ENCODE measurements at places on chromosomes 4 and X.
A peak's percentile ranks its signal among the peaks of the same experiment; 100 is the strongest.

DNA sequence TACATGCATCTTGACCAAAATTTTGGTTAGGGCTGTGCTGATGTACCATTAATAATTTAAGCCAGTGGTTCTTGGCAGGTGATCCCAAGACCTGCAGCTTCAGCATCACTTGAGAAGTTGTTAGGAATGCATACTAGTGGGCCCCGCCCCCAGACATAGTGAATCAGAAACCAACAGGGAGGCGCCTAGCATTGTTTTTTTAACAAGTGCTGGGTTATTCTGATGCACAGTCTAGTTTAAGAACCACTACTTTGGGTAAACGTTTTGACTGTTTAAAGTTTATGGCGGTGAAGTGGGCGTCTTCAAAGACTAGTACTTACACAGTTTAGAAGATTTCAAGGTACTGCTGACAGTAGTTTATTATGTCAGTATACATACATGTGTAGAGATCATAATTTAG, 23.6 kb downstream of the FAM199X start:
- no peak for DNase-seq

- DNase-seq, result no peak
Measured at GRCh38 chr4:8775751-8776355, 95.8 kb downstream of the HMX1 start.

GRCh38 chr4:10320130-10320529, 137.1 kb downstream of the ZNF518B start:
- DNase-seq, result no peak

GRCh38 chr4:67635331-67635730, 65.6 kb downstream of the UBA6 start:
- no peak for DNase-seq

DNA sequence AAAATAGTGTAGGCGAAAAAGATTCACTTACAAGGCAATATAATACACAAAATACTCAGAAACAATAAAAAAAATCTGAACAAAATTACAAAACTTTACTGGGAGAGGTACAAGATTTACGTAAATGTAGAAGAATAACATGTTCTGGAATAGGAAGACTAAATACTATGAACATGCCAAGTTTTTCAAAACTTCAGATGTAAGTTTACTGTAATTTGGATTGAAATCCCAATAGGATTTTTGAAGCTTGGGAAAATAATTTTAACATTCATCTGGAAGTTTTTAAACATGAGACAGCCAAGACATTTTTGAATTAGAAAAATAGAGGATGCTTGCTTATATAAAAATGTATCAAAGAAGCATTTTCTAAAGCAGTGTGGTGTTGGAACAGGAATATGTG, 30.5 kb upstream of the CT83 start:
- no peak for DNase-seq

DNA sequence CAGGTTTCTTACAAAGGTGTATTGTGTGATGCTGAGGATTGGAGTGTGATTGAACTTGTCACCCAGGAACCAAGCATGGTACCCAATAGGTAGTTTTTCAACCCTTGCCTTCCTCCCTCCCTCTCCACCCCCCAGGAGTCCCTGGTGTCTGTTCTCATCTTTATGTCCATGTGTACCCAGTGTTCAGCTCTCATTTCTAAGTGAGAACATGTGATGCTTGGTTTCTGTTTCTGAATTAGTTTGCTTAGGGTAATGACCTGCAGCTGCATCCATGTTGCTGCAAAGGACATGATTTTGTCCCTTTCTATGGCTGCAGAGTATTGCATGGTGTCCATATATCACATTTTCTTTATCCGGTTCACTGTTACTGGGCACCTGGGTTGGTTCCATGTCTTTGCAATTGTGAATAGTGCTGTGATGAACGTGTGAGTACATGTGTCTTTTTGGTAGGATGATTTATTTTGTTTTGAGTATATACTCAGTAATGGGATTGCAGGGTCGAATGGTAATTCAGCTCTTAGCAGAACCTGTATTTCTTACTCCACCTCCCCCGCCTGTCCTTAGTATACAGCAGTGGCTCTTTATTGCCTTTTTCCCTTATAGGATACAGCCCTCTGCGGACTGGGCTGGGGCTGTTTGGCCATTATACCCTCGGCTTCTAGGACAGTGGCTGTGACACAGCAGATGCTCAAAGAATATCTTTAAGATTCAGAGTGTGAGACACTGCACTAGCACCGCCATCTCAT, 145.4 kb downstream of the PTTG2 start:
- DNase-seq, result peak; percentile 49

DNA sequence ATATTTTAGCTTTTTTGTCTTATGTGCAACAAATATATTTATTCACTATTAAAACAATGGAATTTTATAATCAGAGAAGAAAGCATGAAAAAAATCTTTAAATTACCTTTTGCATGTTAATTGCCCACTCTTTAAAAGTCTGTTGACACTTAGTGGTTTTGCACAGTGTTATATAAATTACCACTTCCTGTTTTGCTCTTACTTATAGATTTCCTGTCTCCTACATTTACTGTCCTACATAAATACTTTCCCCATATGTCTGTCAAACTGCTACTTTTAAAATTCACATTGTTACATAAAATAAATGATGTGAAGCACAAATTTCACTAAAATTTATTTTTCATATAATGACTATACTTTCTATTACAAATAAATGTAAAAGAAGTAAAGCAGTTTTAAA, 161.1 kb upstream of the NDST4 start:
- DNase-seq, result peak; percentile 38

DNA sequence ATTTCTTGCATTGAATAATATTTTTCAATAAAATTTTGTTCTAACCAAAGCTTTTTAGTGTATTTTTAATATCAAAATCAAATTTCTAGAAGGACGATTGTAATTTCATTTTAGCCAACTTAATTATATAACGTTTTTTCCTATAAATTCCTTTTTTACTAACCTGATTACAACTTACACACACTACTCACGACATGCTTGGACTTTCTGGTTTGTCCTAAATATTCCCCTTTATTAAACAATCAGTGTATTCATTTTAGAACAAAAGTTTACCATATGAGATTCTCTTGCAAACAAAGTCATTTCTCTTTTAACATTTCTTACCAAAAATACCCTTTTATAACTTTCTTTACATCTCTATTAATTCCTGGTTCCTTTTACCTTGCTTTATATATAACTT, 173.7 kb downstream of the PWWP3B start:
- DNase-seq, result no peak

GRCh38 chr4:101071241-101071640, 276.1 kb downstream of the PPP3CA start:
- no peak for DNase-seq

- no peak for DNase-seq
Measured at GRCh38 chr4:1534095-1534872, 128.0 kb upstream of the NKX1-1 start.

GRCh38 chr4:20512985-20513384, 187.3 kb upstream of the PACRGL start:
- DNase-seq, result no peak

DNA sequence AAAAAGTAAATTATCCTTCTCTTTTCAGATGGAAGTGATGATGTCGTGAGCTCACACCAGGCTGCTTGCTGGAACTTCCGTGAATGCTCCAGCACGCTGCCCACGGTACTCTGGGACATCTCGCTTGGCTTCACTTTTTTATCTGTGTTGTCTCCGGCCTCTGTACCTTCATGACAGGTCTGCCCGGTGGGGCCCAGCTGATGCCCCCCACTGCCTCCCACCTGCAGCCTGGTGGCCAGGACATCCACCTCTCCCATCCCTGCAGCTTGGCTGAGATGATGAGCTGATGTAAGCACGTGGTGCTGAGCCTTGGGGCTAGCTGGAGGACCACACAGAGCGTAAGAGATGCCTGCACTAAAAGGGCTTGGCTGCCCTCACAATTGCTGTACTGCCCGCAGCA, 59.0 kb upstream of the HELT start:
- no peak for DNase-seq

DNA sequence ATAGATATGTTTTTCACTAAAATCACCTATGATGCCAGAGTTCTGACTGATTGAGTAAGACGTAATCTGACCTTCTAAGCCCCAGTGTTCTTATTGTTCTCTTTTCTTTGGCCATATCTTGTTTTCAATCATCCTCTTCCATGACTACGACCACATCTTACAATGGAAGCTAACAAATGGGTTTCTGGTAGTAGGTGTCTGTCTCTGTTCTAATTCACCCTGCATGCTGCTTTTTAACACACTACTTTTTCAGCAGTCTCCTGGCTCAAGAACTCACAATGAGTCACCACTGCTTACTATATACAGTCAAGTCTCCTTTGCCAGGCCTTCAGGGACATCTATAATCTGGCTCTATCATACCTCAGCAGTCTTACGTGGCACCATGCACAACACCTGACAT, 146.1 kb downstream of the NEXMIF start:
- no peak for DNase-seq

DNA sequence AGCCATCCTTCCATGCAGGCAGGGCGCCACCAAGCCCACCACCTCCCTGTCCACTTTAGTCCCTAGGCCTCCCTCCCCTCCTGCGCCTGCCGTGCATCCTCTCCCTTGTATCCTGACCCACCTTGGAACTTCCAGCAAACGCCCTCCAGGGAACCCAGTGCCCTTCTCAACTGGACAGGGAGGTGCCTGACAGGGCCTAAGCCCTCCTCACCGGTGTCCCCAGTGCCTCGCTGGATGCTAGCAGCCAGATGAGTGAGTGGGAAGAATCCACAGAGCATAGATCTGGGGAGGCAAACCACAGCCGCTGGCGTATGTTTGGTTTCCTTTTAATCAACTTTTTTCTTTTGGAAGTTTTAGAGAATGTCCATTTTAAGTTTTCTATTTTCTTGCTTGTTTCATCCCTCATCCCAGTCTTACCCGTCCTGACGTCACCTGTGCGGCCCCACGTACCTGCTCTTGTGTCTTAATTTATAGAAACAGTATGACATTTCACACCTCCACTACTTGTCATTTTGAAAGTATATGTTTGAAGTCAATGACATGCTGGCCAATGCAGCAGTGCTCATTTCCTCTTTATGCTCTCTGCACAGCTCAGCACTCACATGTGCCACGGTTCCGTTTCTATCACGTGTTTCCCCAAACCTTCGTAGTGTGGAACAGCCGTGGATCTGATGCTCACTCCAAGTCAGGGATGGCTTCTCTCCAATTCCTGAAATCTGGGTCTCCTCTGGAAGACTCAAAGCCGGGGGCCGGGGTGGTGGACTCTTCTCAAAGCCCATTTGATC, 3.4 kb upstream of the HMX1 start:
- DNase-seq, result peak; percentile 37

- DNase-seq, result peak; percentile 31
Measured at GRCh38 chr4:112517067-112517634, 1.2 kb upstream of the NEUROG2 start.

DNA sequence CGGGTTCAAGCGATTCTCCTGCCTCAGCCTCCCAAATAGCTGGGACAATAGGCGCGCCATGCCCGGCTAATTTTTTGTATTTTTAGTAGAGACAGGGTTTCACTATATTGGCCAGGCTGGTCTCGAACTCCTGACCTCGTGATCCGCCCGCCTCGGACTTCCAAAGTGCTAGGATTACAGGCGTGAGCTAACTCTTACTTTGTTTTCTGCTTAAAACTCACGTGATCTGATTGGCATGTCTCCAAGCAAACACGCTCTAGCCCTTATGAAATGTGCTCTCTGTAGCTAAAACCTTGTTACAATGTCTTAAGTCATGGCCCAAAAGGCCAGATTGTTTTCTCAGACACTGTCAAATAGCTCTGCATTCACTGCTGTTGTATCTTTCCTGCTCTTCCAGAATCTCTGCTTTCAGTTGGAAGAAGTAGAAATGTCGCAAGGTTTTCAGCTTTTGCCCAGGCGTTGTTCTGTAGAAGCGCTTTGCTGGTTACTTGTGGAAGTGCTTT, 39.7 kb upstream of the OGT start:
- DNase-seq, result no peak

DNA sequence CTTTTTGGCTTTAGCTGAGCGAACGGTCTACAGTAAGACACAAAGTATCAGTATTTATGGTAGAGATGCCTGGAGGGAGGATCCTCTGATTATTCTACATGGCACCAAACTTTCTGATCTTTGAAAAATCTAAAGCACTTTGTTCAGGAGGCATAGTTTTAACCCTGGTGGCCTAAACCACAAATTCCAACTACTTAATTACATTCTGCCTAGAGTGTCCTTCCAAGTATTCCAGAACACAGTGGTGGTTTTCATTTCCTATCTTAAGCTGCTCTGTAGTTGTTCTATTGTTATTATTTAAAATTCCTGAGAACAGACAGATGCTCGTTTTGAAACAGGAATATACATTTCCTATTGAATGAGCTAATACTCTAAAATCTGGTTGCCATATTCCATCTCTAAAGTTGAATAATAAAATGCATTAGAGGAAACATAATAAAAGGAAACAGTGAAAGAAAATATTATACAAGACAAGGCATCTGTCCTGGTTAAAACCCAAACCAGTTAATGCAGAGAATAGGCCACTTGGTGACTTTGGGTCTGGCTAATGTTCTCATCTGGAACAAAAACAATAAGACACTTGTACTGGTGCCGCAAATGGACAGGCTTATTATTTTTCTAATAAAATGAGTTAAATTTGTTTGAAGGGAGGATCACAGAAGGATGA, 657.4 kb downstream of the SPRY1 start:
- DNase-seq, result no peak

DNA sequence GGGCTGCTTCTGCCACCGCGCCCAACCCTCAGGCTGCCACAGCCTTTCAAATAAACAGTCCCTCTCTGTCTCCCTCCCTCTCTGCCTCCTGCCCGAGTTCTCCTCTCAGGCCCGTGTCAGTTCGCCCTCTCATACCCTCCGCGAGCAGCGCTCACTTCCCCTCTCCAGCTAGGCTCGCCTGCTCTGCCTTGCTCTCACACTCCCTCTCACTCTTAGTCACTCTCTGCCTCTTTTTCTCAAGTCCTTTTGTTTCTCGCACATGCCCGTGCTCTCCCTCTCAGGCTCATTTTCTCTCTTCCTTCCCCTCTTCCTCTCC, 3.2 kb downstream of the EFNB1 start:
- peak; percentile 65 for DNase-seq

- peak; percentile 53 for DNase-seq
Measured at GRCh38 chr4:83012200-83012686, 1.6 kb upstream of the LIN54 start.

- DNase-seq, result no peak
Measured at GRCh38 chr4:176588436-176588835, 204.3 kb downstream of the VEGFC start.

DNA sequence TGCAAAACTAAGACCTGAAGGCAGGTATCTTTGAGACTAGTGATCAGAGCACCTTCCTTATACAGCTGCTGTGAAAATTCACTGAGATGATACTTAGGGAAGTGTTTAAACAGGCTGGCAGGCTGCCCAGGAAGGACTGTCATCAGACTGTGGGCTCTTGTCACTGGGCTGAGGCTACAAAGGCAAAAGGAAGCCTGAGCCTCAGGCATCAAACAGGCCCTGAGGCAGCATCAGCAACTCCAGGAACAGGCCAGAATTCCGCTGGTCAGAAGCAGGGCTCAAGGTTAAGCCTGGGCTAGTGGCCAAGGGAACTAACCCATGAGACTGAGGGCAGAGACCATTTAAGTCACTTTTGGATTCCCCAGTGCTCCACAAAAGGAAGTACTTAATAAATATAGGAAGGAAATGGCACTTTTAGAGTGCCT, 12.8 kb downstream of the PJA1 start:
- no peak for DNase-seq

- no peak for DNase-seq
Measured at GRCh38 chr4:155738548-155738947, 20.3 kb upstream of the GUCY1B1 start.
